ENCODE measurements at places on chromosomes 1 and 21.
A peak's percentile ranks its signal among the peaks of the same experiment; 100 is the strongest.

DNA sequence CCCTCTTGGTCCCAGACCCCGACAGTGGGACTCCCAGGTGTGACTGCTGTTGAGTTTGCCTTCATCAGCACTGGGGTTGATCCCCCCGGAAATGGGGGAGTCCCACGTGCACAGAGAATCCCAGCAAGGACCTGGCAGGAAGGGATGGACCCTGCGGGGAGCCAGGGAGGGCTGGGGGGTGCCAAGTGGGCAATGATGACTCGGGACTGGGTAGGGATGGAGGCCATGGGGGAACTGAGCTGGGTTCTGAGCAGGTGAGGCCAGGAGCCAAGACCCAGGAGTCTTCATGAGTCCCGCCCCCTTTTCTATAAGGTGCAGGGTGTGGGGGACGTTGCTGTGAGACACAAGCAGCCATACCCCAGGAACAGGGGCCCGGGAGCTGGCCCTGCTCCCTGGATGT, 103.8 kb downstream of the CRYAA start:
- H3K36me3 ChIP-seq = no peaks in the 10 kb centered on the region
- H3K27ac ChIP-seq = no peak overlapping the region
- H3K27me3 ChIP-seq = no peaks in the 10 kb centered on the region
- no peak for DNase-seq
- H3K4me1 ChIP-seq = no peaks in the 10 kb centered on the region
- no peak overlapping the region for H3K4me3 ChIP-seq

DNA sequence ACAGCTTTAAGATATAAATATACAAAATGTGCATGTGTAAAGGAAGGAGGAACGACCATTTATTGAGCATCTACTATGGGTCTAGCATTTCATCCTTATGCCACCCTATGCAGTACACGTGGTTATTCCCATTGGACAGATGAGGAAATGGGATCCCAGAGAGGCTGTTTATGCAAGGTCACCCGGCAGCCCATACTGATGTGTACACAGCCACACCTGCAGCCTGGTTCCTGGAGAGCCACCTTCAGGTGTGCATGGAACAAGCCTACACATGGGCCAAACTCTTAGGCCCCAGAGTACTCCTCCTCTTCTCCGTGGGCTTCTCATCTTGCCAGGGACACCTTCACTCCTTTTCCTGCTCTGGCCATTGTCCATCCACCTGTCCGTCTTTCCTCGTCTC, 108.8 kb downstream of the PAX7 start:
- H3K4me1 ChIP-seq = no peaks in the 10 kb centered on the region
- no peaks in the 10 kb centered on the region for H3K36me3 ChIP-seq
- no peak overlapping the region for H3K27ac ChIP-seq
- no peak overlapping the region for H3K4me3 ChIP-seq
- DNase-seq = no peak
- peaks cover 47% of the 10 kb centered on the region for H3K27me3 ChIP-seq

DNA sequence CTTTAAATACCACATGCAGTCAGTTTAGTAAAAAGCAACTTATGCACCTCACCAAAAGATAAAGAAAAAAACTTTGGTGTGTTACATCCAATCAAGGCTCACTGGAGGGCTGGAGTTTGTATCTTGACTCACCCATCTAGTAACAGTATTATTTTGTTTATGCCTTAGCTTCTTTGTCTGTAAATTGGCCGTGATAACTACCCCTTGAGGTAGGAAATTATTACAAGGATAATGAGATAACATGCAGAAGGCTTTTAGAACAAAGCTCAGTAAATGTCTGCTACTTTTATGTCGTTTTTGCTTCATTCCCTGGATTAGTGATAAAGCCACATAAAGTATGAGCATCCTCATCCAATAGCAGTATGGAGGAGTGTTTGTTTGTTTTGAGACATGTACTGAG, 94.8 kb downstream of the ATP5PO start:
- H3K4me1 ChIP-seq = peaks cover 58% of the 10 kb centered on the region
- peak overlapping the region; percentile 19 for H3K27ac ChIP-seq
- peaks cover 44% of the 10 kb centered on the region for H3K36me3 ChIP-seq
- no peak overlapping the region for H3K4me3 ChIP-seq
- no peak for DNase-seq

DNA sequence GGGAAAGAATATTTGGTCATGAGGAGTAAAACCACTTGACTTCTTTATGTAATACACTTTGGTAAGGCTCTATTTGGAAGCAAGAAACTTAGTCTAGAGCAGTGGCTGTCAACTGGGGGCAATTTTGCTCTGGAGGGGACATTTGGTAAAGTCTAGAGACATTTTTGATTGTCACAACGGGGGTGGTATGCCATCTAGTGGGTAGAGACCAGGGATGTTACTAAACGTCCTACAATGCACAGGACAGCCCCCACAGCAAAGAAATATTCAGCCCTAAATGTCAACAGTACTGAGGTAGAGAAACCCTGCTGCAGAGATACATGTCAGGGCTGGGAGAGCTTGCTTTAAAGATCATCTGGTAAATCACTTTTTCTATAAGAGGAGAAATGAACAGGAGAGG, 13.5 kb downstream of the FUCA1 start:
- no peaks in the 10 kb centered on the region for H3K27me3 ChIP-seq
- H3K27ac ChIP-seq = no peak overlapping the region
- no peak overlapping the region for H3K4me3 ChIP-seq
- peaks cover 4% of the 10 kb centered on the region for H3K36me3 ChIP-seq

DNA sequence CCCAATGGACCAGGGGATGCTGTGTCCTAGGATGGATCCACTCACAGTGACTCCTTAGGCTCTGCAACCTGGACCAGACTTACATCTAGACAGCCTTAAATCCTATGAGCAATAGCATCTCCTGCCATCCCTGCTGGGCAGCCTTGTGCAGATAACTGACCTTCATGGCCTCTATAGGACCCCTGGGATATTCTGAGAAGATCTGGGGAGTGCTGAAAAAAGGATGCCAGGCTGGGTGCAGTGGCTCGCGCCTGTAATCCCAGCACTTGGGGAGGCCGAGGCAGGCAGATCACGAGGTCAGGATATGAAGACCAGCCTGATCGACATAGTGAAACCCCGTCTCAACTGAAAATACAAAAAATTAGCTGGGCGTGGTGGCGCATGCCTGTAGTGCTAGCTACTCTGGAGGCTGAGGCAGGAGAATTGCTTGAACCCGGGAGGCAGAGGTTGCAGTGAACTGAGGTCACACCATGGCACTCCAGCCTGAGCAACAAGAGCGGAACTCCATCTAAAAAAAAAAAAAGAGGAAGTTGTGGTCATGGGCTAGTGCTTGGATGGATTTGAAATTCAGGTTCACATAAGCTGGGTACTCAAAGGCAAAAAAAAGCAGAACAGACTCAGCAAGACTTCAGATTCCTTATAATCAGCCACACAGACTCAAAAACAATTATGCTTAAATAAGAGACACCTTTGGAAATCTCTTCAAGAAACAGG, 10.9 kb upstream of the SH2D1B start:
- H3K4me1 ChIP-seq = no peaks in the 10 kb centered on the region
- H3K36me3 ChIP-seq = no peaks in the 10 kb centered on the region
- no peaks in the 10 kb centered on the region for H3K27me3 ChIP-seq
- no peak overlapping the region for H3K4me3 ChIP-seq

- no peaks in the 10 kb centered on the region for H3K36me3 ChIP-seq
- H3K4me1 ChIP-seq = peaks cover 40% of the 10 kb centered on the region
- H3K4me3 ChIP-seq = peak overlapping the region; percentile 73
- DNase-seq = peak; percentile 9
These were observed 930 bp downstream of the DHCR24 start for GRCh38 chr1:54885807-54886723.

- no peak for DNase-seq
- no peaks in the 10 kb centered on the region for H3K27me3 ChIP-seq
- no peaks in the 10 kb centered on the region for H3K4me1 ChIP-seq
- peak overlapping the region; percentile 32 for H3K4me3 ChIP-seq
These were observed 18.1 kb upstream of the KCNAB2 start for GRCh38 chr1:6027591-6027990.

- no peak overlapping the region for H3K27ac ChIP-seq
- H3K4me3 ChIP-seq = no peak overlapping the region
- H3K4me1 ChIP-seq = no peaks in the 10 kb centered on the region
These were observed 96.0 kb upstream of the DUSP10 start for GRCh38 chr1:221837896-221838295.
